Activated CD4-positive, alpha-beta T cell treated with anti-CD3 and anti-CD28 coated beads, Interleukin-2, amount 50 U/mL, for 4 hours (primary cell): ENCODE measurements at places on chromosomes 2 and 18.

DNA sequence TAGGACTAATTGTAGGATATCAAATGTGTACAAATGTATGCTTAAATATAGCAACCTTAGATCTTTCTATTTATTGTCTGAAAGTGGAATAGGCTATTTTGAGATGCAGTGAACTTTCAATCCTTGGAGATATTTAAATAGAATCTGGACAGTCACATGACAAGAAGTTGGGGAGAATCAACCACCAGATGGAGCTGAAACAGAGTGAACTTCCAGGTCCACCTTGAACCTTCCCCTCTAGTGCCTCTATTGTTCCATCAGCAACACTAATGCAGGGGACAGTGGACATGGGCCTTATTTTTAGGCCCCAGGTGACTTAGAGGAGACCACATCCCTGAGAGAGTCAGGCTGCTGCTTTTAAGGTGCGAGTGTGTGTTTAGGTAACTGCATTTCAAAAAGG is 37.0 kb upstream of the CRIM1 start:
- DNase-seq, result no peak

GRCh38 chr18:49668574-49669275 is 106.9 kb downstream of the LIPG start:
- DNase-seq, result no peak

DNA sequence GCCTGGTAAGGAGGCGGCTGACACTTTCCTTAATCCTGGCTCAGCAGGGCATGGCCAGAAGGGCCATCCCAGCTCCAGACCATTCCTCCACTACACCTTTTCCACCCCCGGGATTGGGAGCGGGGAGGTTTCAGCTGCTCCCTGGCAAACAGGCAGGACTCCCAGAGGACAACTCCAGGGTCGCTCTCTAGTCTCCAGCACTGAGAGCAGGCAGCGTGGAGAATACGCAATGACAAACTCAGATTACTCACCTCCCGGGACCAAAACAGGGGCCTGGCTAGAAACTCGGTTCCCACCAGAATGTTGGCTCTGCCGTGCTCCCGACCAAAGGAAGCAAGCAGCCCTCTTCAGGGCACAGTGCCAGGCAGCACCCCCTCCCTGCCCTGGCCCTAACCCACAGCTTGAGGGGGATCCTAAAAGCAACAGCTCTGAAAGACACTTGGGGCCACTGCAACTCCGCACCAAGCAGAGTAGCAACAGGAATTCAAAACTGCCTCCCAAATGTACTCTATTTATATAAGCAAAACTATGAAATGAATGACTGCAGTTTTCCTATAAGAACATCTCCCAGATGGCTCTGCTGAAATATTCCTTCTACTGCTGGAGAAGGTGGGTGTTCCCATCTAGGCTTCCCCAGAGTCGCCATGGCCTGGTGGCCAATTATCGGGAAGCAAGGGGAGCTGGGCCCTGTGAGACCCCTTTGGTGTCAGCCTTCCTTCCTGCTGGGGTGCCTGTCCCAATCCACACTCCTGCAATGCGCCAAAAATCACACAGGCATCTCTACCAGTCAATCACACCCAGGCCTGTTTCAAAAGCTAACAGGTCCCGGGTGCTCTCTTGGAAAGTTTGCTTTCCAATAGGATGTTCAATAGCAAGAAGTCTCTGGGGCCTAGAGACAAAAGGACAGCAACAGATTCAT is 61.2 kb upstream of the POMC start:
- DNase-seq, result no peak

GRCh38 chr18:11872479-11873136 is 21.4 kb downstream of the CHMP1B start:
- DNase-seq, result no peak
